ENCODE measurements at places on chromosomes 3 and 15.
A peak's percentile ranks its signal among the peaks of the same experiment; 100 is the strongest.

DNA sequence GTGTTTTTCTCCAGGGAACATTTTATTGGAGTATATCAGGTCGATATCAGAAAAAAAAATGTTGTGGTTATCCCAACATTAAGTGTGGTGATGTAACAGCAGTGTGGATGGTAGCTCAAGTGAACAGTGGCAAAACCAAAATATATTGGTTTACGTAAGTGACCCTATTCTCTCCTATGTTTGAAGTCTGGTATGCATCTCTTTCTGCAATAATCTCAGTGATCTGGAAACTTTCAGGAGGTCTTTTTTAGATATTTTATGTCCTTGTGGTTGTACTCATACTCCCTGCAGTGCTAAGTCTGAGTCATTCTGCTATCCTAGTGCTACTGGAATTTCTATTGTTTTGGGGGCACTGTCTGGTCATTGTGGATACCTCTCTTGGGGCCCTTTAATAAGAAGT is 137.9 kb downstream of the SNRPN start:
- DNase-seq: peak; percentile 6

GRCh38 chr3:124026516-124026915 is 34.6 kb upstream of the ROPN1 start:
- no peak for DNase-seq

- no peak for DNase-seq
These were observed 354.5 kb downstream of the OCA2 start for GRCh38 chr15:27744641-27745040.

DNA sequence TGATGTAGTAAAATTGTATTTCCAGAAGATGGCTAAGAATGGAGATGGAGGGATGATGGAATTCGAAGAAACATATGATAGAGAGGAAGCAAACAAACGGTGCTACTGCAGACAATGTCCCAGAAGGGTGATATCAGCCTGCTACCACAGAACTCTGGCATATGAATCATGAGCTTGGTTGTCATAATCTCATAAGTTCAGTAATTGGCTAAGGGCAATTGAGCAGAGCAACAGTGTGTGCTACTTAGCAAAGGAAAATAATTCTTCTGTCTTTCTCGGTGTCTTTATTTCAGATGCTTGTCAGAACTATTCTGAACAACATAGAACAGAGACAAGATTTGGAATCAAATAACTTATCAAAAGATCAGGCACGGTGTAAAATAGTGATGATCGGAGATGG is 407.3 kb downstream of the GBE1 start:
- DNase-seq: no peak

DNA sequence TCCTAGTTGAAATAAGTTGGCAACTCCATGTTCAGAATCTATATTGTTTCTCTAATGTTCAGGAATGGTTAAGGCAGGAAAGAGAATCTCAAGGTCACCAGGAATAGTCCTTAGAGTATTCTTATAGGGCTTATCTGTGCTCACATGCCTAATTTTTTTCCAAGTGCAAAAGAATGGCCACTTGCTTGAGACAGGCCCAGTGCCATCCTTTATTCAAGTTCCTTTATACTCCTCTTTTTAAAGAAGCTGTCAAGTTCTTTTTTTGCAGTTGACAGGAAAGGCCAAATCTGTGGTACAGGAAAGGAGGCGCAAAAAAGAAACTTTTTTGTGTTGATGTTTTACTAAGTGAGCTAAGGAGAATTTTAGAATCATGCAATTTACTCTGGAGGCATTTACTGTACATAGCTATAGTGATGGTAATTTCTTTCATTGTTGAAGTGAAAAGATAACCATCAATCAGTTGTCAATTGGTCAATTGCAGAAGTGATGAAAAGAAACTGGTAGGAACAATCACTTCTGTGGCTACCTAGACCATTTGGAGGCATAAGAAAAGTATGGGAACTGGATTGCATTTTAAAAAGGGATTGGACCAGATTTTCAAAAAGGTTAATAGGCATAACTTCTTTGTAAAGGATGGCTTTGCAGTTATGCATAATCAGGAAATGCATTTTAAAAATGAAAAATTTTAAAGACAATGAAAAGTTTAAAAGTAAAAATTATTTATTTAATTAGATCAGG is 102.5 kb upstream of the SOX2 start:
- no peak for DNase-seq

GRCh38 chr3:108024146-108024850 is 66.5 kb downstream of the CD47 start:
- DNase-seq: peak; percentile 72

- DNase-seq: no peak
These were observed 93.6 kb downstream of the P3H2 start for GRCh38 chr3:190027116-190027515.

- no peak for DNase-seq
These were observed 10.6 kb downstream of the ARNT2 start for GRCh38 chr15:80414546-80415357.

- no peak for DNase-seq
These were observed 227.3 kb downstream of the CACNA2D3 start for GRCh38 chr3:54349691-54350090.

DNA sequence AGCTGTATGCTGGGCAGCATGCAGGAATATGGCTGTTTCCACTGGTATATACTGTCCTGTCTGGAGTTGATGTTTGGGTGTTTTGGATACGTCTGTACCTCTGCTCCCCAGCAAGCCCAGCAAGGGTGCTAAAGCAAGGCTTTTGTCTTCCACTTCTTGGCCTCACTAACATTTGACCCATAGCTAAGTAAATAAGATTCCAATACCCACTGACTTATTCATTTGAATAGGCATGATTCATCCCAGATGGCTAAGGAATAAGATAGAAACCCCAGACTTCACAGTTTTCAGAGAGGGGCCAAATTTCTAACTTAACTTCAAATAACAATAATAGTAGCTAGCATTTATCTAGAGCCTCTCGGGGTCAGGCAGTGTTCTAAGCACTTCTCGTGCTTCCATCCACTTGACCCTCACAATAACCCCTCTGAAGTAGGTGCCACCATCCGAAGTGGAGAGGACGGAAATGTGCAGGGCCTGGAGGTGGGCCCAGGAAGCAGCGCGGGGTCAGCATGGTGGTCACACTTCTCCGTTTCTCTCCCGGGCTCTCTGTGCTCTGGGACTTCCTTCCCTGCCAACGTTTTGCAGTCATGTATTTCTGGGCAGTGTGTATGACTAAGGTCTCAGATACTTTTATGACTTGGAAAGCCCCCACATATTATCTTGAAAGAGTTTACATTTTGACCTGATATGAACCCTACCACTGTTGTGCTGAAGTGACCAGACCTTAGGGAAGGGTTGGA is 39.3 kb downstream of the LRRK1 start:
- peak; percentile 95 for DNase-seq

DNA sequence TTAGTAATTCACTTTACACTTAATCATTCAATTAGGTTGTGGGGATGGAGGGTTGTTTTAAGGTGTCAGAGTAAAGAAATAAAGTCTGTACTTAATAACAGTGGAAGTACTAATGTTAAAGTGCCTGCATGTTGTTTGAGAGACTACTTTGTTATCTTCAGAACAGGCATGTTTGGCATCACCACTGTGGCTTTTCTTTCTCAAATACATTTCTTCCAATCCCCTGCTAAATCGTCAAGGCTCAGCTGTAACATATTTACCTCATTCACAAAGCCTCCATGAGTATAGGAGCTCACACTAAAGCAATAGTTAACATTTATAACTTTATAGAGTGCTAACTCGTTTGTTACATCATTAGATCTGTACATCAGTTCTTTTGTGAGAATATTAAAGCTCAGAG is 2.6 kb downstream of the TIMMDC1 start:
- DNase-seq: no peak

DNA sequence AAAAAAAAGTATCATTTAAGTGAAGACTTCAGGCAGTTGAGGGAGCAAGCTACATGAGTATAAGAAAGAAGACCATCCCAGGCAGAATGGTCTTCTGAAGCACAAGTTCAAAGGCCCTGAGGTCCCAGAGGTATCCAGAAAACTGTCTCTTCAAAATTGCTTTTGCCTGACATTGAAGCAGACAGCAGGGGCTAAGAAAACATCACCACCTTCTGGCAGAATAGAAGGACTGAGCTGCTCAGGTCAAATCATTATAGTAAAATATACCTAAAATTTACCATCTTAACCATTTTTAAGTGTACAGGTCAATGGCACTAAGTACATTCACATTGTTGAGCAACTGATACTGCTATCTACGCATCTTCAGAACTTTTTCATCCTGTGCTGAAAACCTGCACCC is 16.4 kb downstream of the GPR160 start:
- peak; percentile 43 for DNase-seq

DNA sequence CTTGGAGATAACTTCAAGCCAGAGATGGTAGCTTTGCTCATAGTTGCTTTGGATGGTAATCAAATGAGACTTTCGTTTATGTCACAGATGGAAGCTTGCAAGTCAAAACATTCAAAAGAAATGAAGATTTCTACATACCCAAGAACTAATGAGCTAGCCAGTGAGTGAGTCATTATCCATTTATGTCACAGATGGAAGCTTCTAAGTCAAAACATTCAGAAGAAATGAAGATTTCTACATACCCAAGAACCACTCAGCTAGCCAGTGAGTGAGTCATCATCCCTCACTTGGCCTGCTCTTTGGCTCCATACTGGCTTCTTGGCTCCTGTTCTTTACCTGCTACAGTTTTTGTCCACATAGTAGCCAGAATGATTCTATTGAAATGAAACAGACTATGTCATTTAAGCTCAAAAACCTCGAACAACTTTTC is 559.8 kb upstream of the CBLB start:
- peak; percentile 99 for DNase-seq

- no peak for DNase-seq
These were observed 27.9 kb downstream of the USP3 start for GRCh38 chr15:63532307-63532744.

DNA sequence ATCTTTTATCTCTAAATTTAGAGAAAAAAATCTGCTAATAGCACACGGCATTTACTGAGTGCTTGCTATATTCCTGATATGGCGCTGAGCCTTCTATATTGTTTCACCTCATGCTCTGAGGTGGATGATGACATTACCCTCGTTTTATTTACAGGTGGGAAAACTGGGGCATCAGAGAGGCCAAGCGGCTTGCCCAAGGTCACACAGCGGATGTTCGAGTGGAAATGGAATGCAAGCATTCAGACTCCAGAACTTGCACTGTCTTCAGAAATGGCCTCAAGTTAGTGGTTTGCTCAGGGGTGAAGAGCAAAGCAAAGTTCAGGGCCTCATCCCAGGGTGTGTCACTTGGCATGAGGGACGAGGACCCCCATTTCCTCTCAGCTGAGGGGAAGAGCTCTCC is 17.3 kb downstream of the EHD4 start:
- DNase-seq: no peak

DNA sequence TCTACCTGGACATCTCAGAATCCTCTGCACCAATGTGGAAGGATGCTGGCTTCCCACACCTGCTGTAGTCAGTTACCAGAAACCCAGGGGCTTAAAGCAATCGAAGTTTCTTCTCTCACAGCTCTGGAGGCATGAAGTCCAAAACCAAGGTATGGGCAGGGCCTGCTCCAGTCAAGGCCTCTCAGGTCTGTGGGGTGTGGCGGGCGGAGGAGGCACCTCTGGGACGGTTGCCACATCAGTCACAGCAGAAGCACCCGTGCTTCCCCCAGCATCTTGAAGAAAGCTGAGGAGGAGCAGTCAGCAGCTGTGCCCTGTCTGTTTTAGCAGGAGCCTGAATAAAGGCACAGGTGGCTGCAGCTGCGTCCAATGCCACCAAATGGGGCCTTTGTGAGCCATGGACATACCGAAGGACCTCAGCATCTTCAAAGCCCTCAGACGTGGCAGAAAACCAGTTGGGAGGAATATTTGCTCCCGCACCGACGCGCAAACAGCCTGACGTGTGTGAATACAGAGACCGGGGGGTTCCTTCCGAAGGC is 68.9 kb downstream of the TFRC start:
- no peak for DNase-seq

GRCh38 chr3:107024551-107025026 is 352.6 kb upstream of the CCDC54 start:
- DNase-seq: no peak

DNA sequence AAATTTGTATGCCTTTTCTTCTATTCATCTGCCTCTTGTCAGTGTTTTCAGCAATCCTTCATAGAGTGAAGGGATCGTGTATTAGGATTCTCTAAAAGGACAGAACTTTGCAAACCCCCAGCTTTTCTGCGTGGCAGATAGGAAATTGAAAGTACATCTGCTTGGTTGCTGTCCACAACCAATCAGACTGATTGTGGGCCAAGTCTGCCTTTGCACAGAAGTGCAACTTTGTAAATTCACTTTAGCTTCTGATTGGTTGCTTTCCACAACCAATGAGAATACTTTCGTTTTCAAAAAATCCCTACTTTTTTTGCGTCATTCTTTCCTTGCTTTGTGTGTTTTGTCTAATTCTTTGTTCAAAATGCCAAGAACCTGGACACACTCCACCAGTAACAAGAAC is 847.4 kb downstream of the FHIT start:
- DNase-seq: peak; percentile 54

- no peak for DNase-seq
These were observed 235.4 kb downstream of the NFKBIZ start for GRCh38 chr3:102084704-102085103.

GRCh38 chr3:54830658-54831057 is 97.2 kb downstream of the LRTM1 start:
- no peak for DNase-seq

DNA sequence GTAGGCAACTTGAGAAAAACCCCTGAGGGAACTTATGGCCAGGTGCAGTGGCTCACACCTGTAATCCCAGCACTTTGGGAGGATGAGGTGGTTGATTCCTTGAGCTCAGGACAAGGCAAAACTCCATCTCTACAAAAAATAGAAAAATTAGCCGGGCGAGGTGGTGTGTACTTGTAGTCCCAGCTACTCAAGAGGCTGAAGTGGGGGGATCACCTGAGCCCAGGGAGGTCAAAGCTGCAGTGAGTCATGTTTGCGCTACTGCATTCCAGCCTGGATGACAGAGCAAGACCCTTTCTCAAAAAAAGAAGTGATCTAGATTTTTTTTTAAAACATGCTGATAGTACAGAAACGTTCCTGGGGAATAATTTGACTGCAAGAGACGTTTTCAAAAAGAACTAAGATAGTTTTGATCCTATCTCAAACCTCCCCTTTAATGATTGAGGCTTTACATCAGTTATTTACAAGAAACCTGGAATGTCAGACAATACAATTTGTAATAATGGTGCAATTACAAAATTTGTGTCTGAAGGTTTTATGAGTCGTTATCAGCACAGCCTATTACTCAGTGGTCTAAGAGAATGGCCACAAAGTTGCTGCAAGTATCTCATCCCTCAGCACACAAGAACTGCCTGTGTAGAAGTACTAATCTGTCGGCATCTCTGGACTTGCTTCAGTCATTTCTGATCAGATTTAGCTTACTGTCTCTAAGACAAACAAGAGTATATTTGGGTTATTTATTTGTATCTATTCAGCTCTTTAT is 32.2 kb upstream of the KLHL25 start:
- DNase-seq: peak; percentile 18

GRCh38 chr3:165827883-165828282 is 9.3 kb downstream of the BCHE start:
- no peak for DNase-seq

DNA sequence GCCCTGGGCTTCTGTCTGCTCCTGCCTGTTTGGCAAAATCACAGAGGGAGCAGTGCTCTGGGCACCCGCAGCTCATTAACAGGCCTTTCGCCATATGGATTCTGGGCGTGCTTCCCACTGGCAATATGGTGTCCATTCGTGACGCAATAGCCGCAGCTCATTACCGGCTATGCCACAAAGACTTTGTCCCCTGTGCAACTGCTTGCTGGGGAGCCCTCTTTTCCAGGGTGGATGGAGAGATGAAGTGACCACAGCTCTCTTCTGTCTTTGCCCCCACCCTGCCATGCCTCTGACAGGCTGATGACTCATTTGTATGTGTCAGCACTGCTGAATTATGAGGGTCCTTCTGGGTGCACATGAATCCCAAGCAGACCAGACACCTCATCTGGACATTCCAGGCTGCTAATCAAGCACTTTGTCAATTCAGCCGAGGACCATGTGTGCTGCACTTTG is 214.3 kb upstream of the FEZF2 start:
- DNase-seq: peak; percentile 92
